Stimulated activated CD4-positive, alpha-beta T cell treated with anti-CD3 and anti-CD28 coated beads, Interleukin-15, amount 100 ng/mL, for 1 hour (primary cell): ENCODE measurements at places on chromosomes 7 and 10.

GRCh38 chr7:3922175-3922635 is 621.2 kb downstream of the SDK1 start:
- no peak for DNase-seq

DNA sequence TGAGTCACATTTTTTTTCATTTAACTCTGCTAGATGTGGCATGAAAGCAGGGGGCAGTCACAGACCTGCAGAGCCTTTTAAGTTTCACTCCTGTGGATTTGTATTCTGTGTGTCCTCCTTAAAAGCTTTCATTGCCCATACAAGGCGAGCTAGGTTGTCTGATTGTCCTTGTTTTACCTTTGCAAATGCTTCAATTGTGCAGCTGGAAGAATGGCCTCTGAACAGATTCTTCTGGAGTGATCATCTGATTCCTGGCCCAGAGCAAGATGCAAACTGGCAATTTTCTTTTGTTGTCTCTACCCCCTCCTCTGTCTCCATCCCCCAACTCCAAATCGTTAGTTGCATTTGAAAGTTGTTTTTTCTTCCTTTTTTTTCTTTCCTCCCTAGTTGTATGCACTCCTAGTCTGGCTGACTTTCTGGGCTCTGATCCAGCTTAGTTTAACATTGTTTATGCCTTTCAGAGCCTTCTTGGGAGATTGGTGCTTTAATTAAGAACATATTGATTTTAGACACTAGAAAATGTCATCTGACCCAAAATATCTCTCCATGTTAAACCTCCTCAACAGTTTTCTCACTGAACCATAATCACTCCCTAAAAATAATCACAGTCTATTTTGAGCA is 150.2 kb downstream of the REEP3 start:
- DNase-seq: no peak

GRCh38 chr7:74292757-74293576 is 3.8 kb downstream of the CLIP2 start:
- DNase-seq: no peak

GRCh38 chr10:58087896-58088295 is 179.8 kb downstream of the IPMK start:
- no peak for DNase-seq

- DNase-seq: no peak
Measured at GRCh38 chr10:111410740-111411139, 333.9 kb downstream of the ADRA2A start.

- DNase-seq: no peak
Measured at GRCh38 chr7:130838738-130839137, 104.7 kb upstream of the KLF14 start.

GRCh38 chr7:83520726-83521125 is 128.2 kb downstream of the SEMA3E start:
- no peak for DNase-seq

DNA sequence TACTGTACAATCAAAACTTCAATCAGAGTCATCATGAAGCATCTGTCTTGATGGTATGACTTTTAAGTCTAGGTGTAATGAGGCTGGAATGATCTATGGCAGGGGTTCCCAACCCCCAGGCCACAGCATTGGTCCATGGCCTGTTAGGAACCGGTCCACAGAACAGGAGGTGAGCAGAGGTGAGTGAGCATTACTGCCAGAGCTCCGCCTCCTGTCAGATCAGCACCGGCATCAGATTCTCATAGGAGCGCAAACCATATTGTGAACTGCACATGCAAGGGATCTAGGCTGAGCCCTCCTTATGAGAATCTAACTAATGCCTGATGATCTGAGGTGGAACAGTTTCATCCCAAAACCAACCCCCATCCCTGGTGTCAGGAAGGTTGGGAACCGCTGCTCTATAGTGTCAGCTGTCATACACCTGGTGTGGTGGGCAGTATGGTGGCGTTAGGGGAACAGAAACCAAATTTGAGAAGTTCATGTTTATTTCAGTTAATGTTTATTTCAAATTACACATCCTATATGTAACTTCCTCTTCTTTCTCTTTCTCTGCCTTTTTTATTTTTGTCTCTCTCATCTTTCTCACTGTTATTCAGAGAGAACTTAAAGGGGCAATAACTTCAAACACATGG is 432.6 kb downstream of the TNS3 start:
- no peak for DNase-seq

DNA sequence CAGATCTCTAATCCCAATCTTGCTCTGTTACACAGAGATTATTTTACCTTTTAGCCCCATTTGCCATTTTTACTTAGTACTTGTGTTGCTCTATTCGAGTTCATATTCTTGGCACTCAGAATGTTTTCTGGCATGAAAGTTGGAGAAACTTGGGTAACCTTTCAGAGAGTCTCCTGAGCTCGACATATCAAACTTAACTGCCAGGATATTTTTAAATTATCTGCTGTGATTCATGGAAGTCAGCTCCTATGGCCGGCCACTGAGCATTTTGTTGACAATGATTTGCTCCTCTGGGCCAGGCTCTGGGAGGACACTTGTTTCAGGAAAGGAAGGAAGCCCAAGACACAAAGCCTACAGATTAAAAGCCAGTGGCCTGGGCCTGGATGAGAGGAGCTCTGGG is 396.7 kb downstream of the TNS3 start:
- no peak for DNase-seq

GRCh38 chr7:148581624-148582023 is 8.9 kb upstream of the C7orf33 start:
- DNase-seq: no peak

DNA sequence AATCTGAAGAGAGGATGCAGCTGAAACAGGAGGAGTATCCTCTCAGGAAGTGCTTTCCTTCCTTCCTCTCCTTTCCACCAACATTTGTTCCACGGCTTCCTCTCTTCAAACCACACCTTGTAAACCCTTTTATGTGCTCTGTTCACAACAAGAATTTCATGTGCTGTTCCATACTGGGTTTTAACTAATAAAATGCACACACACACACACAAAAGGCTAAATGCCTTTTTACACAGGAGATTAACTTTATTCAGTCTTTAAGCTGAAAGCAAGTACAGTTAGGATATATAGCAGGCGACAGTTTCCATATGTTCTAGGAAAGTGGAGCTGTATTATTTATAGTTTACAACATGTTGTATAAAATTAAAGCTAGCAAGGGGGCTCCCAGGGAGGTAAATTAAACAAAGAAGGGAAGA is 106.7 kb downstream of the REEP3 start:
- no peak for DNase-seq
